ENCODE measurements at places on chromosomes 3 and 15.

GRCh38 chr3:187498211-187498724, 130.1 kb downstream of the RTP4 start:
- no peak for DNase-seq

DNA sequence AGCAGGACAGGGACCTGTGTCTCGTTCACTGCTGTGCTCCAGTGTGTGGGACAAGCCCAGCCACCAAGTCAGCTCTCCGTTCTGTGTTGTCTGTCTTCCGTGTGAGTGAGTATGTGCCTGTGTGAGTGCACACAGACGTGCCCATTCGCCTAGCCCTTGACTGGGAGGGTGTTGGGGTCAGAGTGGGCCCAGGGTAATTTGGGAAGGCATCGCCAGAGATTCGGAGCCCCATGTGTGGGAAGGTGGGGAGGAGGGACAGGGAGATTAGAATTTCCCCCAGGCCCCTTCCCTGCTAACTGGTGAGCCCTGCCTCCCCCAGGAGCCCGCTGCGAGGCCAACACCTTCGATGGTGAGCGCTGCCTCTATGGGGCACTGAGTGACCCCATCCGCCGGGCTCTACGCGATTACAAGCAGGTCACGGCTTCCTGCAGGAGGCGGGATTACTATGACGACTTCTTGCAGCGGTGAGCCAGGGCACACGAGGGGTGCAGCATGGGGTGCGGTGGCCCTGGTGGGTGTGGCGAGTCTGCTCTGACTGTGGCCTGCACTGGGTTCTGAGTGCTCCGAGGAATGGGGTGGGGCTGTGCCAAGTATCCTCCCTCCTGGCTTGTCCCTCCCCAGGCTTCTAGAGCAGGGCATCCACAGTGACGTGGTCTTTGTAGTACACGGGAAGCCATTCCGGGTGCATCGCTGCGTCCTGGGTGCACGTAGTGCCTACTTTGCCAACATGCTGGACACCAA, 3.1 kb downstream of the ABTB1 start:
- no peak for DNase-seq

GRCh38 chr15:40310001-40310959, 2.5 kb upstream of the PLCB2 start:
- DNase-seq: no peak

GRCh38 chr3:24344784-24345439, 149.7 kb downstream of the THRB start:
- DNase-seq: peak; percentile 11

DNA sequence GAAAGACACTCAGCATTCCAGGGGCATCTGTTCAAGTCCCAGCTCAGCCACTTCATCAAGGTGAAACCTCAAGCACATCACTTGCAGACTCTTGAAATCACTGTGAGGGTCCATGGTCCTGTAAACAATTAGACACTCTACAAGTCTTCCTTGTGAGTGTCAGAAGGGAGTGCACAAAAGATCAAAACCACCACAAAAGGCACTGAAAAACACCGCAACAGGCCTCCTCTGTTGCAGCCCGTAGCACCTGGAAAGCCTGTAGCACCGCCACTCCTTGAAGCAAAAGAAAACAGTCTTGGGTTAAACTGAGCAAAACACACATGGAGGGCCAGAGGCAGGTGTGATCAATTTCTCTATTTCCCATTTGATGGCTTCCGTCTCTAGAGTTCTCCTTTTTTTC, 63.8 kb upstream of the SNRK start:
- no peak for DNase-seq

GRCh38 chr15:57253500-57253899, 122.8 kb upstream of the CGNL1 start:
- no peak for DNase-seq

DNA sequence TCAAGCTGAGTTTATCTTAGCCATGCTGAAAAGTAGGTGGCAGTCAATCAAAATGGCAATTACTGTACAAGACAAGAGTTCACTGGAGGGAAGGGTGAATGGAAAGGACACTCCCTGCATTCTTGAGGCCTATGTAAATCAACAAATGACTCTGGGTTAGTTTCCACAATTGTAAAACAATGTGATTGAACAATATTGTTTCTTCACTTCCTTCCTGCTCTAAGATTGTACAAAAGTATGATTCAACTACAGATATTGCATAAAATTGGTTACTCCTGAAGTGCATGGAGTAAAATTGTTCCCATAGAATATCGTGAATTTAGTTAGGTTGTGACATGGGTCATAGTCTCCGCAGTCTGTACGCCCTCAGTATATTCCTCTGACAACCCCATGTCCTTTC, 277.6 kb downstream of the LPP start:
- peak; percentile 81 for DNase-seq

GRCh38 chr3:133933097-133934024, 37.7 kb upstream of the RAB6B start:
- DNase-seq: no peak

DNA sequence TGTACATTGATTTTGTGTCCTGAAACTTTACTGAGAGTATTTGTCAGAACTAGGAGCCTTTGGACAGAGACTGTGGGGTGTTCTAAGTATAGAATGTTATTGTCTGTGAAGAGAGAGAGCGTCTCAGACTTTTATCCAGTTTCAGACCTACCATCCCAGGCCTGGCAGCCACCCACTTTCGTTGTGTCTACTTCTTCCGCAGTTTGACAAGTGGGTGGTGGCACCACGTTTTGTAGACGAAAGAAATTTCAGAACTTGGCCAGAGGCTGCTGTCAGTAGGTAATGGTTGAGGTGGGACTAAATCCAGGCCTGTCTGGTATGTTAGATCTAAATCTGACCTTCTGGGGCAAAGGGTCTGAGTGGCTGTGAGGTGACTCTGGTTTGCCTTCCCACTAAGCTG, 13.4 kb upstream of the TRAK1 start:
- DNase-seq: no peak

DNA sequence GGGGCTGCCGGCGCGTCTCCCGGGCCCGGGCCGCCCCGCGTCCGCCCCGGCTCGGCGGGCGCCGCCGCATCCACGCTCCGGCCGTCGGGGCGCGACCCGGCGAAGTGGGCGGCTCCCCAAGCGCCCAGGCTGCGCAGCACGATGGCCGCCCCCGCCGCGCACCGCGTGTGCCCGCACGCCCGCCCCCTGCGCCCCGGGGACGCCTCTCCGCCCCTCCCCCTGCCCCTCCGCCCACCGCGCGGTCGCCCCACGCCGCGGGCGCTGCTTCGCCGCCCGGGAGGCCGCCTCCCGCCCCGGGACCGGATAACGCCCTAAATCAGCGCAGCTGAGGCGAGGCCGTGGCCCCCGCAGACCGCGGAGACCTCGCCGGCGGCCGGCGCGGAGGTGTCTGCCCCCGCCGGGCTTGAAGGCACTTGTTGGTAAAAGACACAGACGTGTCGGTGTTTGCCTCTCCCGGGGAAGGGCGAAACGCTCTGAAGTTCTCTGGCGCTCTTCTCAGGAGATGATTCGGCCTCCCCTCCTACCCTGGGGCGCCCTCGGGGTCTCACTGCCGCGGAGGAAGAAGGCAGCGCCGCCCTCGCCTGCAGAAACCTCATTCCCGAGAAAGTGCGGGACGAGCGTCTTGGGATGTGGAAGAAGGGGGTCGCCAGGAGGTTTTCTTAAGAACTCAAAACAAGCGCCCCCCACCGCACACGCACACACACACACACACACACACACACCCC, at the start of gene BNC1:
BNC1 (minus strand) TSS at position 106 of the 725 bp plus-strand sequence; CDS start at position 70, 36 bp downstream.
- peak; percentile 26 for DNase-seq

DNA sequence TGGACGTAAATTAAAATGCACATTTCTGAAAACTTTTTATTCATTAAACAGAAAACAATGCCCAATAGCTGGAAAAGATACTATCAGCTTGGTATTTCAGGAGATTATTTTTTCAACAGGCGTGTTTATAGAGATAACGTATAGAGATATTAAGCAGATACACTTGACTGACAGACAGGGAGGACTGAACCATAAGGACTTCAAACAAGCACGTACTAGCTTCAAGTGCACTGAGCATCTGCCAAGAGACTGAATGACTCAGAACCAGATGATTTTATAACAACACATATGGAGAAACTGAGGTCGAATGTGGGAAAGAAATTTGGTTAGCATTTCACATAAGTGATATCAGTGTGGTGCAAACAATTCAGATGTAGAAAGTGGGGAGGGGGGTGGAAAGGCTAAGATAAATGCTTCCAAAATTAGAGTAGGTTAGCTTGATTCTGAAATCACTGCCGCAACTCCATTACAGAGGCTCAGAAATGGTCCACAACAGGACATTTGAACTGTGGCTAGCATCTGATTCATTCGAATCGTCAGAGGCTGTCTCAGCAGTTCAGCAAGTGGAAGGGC, 103.5 kb downstream of the SEMA6D start:
- DNase-seq: peak; percentile 65
